ENCODE measurements at places on chromosomes 2 and 18.

DNA sequence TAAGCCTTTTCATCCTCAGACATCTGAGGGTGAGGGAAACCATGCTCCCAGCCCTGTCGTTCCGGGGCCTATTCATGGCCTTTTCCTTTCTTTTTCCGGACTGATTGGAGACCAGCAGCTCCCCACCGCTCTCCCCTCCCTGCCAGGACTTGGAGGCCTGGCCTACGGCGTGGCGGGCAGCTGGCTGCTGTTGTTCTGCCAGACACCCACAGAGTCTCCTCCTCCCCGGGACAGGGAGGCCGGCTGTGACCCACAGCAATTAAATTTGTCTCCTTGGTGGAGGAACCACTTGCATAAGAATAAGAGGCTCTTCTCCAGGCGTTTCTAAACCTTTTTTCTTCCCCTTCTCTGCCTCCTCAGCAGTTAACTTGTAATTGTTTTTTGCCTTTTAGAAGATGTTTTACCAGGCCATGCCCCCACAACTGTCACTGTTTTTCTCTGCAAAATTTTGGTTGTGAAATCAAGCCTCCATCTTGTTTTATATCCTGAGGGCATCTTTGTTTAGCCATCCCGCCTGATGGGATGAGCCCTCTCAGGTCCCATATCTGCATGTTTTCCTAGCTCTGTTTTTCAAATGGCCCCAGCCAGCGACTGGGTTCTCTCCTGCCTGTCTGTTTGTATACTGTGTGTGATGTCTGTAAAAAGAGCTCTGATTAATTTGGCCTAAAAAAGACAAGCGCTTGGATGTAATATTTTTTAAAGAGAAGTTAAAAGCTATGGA is 1060.0 kb upstream of the DDX18 start:
- DNase-seq, result no peak

- DNase-seq, result no peak
These were observed 112.5 kb upstream of the NFATC1 start for GRCh38 chr18:79283131-79283810.

DNA sequence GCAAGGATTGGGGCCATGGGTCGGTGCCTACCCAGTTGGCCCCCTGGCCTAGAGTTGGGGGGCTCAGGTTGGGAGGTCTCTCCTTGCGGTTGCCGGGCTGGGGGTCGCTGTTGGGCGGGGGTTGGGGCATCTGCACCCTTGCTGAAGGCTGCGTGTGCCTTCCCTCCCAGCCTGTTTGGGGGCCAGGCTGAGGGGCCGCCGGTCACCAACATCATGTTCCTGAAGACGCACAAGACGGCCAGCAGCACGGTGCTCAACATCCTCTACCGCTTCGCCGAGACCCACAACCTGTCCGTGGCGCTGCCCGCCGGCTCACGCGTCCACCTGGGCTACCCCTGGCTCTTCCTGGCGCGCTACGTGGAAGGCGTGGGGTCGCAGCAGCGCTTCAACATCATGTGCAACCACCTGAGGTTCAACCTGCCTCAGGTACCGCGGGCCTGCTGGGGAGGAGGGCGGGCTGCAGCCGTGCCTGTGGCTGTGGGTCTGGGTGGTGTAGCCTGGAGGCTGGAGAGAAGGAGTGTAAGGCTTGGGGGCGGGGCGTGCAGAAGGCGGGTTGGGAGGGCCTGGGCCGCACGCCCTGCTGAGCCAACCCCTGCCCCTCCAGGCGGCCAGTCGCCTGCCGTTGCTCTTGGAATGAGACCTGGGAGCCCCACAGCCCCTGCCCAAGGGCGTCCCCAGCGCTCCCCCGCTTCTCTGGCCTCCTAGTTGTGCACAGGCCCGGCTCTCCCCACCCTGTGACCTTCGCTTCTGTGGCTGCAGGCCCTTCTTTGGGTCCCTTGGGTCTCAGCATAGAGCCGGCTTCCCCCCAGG is 7.2 kb upstream of the NEU4 start:
- DNase-seq, result no peak

- no peak for DNase-seq
These were observed 65.0 kb upstream of the NCKAP5 start for GRCh38 chr2:133633309-133633708.

DNA sequence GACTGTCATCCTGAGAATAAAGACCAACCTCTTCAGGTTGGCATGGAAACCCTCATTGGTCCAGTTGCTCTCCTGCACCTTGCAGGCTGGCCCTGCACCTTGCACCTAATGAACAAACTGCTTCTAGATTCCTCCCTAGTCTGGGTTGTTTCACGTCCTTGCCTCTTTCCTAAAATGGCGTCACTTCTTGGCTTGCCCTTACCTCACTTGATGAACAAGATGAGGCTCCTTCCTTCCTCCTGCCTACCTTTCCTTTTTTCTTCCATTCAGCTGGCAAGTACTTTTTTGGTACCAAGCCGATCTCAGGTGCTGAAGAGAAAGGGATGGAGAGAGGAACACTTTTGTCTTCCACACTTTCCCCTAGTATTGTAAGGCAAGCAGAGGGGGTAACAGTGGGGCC is 74.5 kb downstream of the MYCN start:
- no peak for DNase-seq

DNA sequence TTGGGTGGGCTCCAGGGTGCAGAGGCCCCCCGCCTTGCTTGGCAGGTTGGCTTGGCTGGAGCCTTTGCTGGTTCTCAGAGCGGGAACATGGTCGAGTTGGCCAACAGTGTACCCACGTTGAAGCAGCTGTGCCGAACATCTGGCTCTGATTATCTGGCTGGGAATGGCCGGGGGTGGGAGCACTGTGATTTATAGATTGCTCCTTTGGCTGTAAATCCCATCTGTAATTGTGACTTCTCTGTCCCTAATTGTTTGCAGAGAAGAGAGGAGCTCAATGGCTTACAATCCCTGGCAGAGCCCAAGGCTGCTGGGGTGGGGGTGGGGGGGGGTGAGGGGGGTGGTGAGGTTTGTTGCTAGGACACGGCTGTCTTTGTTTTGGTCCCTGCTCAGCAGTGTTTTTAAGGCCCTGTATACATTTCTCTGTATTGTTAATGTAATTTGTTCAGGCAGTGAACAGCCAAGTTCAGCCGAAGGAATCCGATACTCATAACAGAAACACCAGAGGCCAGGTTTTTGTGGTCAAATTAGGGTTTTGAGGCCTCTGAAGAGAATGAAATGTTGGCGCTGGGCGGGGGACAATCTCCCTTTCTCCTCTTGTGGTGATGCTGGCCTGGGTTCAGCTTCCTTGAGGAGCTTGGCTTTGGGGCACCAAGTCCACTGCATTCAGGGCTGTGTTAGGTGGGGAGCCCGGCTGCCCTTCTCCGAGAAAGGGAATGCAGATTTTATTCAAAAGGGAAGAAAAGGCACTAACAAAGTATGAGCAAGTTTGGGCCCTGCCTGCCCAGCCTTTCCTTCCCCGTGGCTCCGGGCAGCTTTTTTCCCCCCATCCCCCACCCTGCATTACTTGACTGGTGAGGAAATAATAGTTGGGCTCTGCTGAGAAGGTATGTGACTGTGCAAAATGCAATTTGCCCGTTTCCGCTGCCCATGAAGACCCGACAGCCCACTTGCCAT is 82.5 kb downstream of the TCF7L1 start:
- no peak for DNase-seq

DNA sequence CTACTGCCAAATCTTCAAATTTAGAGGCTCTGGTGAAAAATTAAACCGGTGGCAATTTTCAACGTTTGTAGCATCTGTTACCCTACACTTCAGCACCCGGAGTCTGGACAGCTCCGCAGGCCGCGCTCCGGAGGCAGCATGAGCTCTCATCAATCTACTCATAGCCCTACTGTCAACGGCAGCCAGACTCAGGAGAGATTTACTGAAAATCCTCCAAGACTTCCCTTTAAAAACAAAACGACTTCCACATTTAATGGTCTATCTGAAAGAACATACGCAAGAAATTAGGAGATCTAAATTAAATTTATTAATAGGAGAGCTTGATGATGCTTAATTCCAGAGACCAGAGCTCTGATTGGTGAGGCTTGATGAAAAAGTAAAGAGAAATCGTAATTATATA is 970 bp upstream of the ADCYAP1 start:
- peak; percentile 35 for DNase-seq

GRCh38 chr18:13415736-13416135 is 197.2 kb downstream of the LDLRAD4 start:
- DNase-seq, result no peak

DNA sequence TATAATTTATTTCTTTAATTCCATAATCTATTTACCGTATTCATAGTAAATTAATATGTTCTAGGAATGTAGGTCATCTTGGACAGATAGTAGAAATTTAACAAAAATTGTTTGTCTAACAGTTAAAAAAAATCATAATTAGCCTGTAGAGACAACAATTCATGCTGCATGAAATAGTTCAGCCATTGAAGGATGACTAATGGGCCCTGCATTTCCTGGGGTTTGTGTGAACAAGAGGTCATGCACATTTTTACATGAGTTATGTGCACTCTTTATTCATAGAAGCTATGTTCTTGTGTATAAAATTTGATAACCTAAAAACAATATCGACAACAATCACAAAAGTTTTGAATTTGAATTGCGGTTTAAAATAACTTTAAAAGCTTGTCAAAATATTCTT is 1663.6 kb downstream of the SUCLG1 start:
- DNase-seq, result no peak

GRCh38 chr2:110931648-110932047 is 189.1 kb upstream of the BCL2L11 start:
- DNase-seq, result no peak

GRCh38 chr2:122745603-122746002 is 990.2 kb downstream of the TSN start:
- no peak for DNase-seq

DNA sequence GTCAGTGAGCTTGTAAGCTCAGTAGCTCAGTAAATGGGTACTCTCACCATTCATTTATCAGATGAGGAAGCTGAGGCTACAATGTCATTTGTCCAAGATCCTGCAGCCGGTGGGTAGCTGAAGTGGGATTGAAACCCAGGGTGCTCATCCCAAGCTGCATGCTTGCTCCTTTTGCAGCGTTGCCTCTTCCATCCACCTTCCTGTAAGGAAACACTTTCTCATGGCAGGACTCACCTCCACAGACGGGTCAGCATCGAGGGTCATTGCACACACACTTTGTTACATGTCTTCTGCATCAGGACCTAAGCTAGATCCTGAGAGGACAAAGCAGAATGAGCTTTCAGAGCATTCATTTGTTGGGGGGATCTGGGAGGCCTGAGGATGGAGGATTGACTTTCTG is 60.7 kb downstream of the ACOXL start:
- DNase-seq, result no peak

DNA sequence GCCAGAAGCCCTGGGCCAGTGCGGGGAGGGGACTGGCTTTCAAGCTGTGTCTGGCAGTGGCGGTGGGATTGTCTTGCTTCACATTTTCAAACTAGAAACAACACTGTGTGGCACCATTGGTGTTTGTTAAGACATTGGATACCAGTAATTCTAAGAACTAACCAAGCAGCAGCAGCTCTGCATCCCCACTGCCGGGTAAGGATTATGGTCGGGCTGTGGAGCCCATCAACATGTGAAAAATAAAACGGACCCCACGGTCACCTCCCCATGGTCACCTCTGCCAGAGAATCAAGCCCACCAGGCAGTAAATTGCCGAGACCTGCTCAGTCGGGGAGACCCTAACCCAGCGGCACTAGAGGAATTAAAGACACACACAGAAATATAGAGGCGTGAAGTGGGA is 65.3 kb downstream of the C18orf63 start:
- no peak for DNase-seq

GRCh38 chr2:238160206-238161129 is 1.7 kb downstream of the ERFE start:
- DNase-seq, result no peak

DNA sequence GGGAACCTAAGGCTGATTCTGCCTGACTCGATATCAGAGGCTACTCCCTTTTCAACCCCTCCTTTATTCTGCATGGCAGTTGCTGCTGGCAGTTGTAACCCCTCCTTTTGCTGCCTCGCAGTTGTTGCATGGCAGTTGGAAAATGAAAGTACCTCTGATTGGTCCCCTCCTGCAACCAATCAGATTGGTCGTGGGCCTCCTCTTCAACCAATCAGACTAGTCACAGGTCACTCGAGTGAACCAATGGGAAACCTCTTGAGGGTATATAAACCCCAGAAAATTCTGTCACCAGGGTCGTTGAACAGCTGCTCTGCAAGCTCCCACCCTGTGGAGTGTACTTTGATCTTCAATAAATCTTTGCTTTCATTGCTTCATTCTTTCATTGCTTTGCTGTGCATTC is 294.3 kb upstream of the SLC8A1 start:
- DNase-seq, result no peak

GRCh38 chr2:190720691-190721090 is 71.8 kb downstream of the NAB1 start:
- DNase-seq, result no peak

DNA sequence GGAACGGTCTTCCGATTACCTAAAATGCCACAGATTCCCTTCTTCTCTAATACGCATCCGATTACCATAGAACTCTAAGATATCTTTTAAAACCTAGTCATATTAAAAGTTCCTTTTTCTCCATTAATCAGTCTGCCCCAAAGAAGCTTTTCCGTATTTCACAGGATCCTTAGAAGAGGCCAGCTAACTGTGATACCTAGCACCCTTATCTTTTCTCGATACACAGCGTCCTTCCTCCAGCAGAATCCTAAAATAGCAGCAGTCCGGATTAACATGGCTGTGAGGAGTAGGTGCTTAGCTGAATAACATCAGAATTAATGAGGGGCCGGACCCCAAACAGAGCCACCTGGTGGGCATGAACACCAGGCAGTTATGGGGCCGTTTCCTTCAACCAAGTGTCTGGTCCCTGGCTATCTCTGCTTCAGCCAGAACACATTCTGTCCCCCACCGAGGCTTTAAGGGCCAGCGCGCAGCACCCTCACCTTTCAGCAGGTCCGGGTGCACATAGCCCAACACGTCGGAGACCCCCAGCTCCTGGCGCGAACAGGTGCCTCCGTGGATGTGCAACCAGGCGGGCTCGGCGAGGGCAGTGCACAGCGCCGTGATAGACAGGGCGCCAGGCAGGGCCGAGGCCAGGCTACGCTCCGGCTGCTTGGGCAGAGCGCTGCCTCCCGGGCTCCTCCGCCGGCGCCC is 995 bp downstream of the TMEM127 start:
- DNase-seq, result no peak

GRCh38 chr18:23618862-23619387 is 32.6 kb upstream of the NPC1 start:
- no peak for DNase-seq

DNA sequence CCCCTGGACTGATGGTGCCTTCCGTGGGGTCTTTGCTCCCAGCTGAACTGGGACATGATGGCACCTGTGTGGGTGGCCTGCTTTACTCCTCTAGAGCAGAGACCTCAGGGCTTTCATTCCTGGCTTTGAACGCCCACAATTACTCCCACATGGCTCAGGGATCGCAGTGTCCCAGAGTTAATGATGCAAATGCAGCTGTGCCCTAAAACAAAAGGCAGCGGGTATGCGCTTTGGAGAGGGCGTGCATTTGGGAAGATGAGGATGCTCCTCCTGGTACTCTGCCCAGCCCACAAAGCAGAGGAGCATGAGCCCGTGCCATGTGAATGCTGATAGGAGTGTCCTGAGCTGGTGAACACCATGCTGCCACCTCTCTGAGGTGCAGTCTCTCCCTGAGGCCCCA is 173.4 kb downstream of the FHOD3 start:
- DNase-seq, result no peak

GRCh38 chr2:12456293-12457106 is 260.2 kb upstream of the TRIB2 start:
- DNase-seq, result peak; percentile 46
